ENCODE measurements at places on chromosomes 3 and 15. TPM values are rescaled to one million over a fixed set of nuclear protein-coding genes. Genes with fewer than 3 reads are reported as not detected.
A peak's percentile ranks its signal among the peaks of the same experiment; 100 is the strongest.

- no peak for DNase-seq
These were observed 10.6 kb upstream of the KIF23 start for GRCh38 chr15:69403594-69403993.

- DNase-seq: no peak
These were observed 37.9 kb upstream of the TSC22D2 start for GRCh38 chr3:150370122-150370602.

- no peak for DNase-seq
These were observed 8.6 kb upstream of the TEX9 start for GRCh38 chr15:56356616-56357015.

GRCh38 chr3:83461411-83461810 is 1497.4 kb upstream of the CADM2 start:
- DNase-seq: no peak

DNA sequence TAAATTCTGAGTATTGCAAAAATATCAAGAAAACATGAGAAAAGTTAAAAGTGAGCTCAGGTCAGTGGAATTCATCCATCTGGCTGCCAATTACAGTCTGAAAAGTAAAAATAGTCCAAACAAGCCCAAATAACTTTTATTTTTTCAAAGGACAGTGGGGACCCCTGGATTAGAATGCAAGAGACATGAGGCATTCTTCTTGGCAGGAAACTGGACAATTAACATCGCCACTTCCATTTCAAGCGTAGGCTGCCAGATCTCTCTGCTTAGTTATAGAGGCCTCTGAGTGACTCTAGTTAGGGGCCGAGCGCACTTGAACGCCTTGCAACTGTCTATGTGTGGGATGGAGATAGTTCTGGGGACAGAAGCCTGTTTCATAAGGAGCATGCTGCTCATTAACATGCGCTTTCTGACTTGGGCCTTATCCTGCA is 189.1 kb downstream of the GHSR start:
- no peak for DNase-seq

GOLGA8T gene
- not detected for total RNA-seq

TM2D3 gene
- total RNA-seq: 27.9 TPM

- DNase-seq: peak; percentile 82
These were observed 35.6 kb downstream of the SMAD3 start for GRCh38 chr15:67100801-67101581.

ZNF80 gene
- not detected for total RNA-seq

DNA sequence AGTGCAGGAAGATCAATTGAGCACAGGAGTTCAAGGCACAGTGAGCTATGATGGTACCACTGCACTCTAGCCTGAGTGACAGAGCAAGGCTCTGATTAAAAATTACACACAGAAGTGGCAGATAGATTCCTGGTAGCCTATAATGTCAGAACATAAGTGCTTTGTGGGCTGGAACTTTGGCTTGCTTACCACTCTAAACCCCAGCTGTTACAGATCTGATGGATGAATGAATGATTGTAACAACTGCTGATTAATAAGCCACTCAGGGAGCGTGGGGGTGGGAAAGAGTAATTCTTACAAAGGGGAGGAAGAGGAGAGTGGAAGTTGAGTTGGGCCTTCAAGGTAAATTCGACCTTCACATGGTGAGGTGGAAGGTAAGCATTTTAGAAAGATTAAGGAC is 40.9 kb upstream of the PTPN23 start:
- DNase-seq: no peak

GRCh38 chr3:67011414-67012131 is 13.5 kb downstream of the KBTBD8 start:
- DNase-seq: no peak

GRCh38 chr3:15539066-15539465 is 17.6 kb upstream of the COLQ start:
- no peak for DNase-seq

MEX3B gene
- 0.90 TPM for total RNA-seq

DNA sequence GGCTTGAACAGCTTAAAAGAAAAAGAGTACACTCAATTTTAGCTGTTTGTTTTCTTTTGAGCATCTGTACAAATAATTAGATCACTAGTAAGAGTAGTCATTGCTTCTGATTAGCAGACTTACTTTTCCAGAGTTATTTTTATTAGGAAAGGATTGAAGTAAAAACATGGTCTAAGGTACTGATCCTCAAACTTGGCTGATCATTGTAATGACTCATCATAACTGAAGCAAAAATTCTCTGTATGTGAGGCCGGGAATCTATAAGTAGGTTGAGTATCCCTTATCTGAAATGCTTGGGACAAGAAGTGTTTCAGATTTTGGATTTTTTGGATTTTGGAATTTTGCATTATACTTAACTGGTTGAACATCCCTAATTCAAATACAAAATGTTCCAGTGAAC is 12.4 kb downstream of the NMD3 start:
- DNase-seq: no peak

GP9 gene
- not detected for total RNA-seq

DNA sequence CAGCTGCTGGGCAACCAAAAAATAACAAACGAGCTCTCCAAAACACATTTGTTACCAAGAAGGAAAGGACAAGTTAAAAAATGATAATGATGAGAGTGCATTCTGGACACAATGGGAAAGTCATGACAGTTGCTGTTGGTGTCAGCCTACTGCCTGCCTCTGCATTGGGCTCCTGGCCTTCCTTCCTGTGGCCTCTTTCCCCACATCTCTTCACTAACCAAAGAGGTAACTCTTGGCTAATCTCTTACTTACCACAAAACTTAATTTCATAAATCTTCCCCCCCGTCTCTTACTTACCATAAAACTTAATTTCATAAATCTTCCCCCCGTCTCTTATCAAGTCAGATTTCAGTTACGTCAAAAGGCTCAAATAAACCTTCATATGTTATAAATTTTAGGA is 58.6 kb downstream of the AGTR1 start:
- DNase-seq: no peak

DNA sequence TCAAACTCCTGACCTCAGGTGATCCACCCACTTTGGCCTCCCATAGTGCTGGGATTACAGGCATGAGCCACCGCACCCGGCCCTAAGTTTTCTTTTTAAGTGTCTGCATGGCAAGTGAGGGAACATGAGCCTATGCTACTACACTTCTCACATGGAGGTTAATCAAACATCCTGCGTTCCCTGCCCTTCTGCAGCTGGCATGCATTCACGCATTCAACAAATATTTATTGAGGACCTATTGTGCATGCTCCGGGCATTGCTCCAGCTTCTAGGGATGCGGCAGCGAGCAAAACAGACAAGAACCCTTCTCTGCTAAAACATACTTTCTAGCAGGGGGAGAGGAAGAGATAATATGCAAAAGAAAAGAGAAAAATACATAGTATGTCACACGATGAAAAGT is 42.6 kb upstream of the ACKR4 start:
- DNase-seq: no peak

SLMAP gene
- 39.8 TPM for total RNA-seq

DNA sequence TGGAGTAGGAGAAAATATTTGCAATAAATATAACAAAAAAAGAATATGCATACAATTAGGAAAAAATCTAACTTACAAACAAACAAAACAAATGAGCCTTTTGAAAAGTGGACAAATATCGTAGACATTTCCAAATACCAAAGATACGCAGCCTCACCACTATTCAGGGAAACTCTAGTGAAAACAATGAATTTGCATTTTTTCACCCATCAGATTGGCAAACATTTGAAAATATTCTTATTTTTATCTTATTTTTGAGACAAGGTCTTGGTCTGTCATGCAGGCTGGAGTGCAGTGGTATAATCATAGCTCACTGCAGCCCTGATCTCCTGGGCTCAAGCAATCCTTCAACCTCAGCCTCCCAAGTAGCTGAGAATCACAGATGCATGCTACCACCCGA is 15.5 kb downstream of the AP3S2 start:
- DNase-seq: no peak

UPK1B gene
- total RNA-seq: not detected

GRCh38 chr3:94036909-94037507 is 8.6 kb upstream of the STX19 start:
- no peak for DNase-seq

DNA sequence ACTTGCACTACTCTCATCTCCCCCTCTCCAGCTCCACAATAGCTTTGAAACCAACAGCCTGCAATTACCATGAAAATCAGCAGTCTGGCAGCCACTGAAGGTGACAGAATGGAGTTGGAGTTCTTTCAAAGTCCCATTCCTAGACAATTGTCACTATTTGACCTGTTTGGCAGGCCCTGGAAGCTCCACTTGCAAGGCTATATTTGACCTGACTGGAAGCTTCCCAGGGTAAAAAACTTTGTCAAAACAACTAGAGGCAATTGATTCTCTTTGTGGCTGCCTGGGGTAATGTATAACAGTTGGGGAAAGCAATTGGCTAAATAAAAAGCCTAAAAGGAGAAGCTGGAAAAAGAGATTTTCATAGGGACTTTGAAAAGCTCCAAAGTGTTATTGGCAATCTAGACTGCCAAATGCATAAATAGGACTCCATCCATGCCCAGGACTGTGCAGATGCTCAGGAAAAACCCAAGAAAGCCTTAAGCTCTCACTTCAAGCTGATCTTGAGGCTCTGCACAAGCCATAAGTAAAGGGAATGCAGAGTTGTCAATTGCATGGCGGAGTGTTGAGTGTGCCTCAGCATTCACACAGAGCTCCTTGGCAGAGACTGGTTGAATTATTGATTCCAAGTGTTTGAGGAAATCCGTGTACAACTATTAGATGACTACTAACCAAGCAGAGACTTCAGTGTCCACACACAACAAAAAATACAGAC is 18.3 kb downstream of the GREM1 start:
- no peak for DNase-seq

EPHA6 gene
- total RNA-seq: not detected

GRCh38 chr15:75201616-75202250 is at the start of gene C15orf39:
C15orf39 (plus strand) TSS chr15:75201882; CDS start chr15:75206049, 4,167 bp downstream.
- DNase-seq: no peak

DNA sequence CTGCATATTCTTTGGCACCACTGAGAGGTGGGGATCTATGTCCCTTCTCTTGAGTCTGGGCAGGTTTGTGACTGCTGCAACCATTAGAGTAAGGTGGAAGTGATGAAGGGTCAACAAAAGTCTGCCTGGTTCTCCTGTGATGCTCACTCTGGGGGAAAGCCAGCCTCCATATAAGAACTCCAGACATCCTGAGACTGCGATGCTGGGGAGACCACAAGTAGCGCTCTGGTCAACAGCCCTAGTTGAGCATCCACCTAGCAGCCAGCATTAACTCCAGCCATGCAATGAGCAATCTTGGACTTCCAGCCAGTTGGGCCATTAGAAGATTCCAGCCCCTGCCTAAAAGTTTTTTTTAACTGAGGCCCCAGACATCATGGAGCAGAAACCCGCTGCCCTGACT is 62.8 kb downstream of the SCN11A start:
- no peak for DNase-seq

DNA sequence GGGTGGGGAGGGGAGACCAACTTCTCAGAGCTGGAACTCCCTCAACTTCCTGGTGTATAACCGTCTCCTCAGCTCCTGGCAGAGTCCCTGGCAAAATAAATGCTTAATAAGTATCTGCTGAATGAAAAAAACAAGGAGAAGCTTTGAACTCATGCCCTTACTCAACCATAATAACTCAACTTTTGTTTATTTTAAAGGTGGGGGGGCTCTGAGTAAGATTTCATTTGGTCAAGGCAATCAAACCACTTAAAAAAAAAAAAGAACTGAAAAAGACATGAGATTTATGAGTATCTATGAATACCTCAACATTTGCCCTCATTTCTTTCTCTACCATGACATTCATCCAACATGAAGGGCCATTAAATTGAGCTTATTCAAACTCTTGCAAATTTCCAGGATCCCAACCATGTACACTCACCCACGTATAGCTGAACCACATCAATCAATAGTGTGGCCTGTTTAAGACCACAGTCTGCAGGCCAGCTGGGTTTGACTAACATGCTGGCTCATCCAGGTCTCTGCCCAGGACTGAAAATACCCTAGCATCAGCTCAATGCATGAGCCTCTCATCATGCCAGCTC is 157.9 kb downstream of the FOXP1 start:
- no peak for DNase-seq

CADM2 gene
- not detected for total RNA-seq

DNA sequence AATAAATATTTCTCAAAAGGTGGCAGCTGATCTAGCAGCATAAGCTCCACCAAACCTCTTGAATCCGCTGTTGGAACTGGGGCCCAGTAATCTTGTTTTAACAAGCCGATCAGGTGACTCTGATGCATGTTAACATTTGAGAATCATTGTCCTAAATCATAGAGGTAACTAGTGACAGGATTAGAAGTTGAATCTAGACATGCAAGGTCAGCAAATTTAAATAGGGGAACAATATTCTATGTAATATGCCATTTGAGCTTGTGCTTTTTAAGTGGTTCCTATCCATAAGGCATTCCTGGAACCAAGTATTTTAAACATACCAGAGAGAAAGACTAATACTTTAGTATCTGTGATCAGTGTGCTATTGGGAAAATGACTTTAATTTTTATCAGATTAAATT is 412.8 kb downstream of the PYDC2 start:
- DNase-seq: no peak

DNA sequence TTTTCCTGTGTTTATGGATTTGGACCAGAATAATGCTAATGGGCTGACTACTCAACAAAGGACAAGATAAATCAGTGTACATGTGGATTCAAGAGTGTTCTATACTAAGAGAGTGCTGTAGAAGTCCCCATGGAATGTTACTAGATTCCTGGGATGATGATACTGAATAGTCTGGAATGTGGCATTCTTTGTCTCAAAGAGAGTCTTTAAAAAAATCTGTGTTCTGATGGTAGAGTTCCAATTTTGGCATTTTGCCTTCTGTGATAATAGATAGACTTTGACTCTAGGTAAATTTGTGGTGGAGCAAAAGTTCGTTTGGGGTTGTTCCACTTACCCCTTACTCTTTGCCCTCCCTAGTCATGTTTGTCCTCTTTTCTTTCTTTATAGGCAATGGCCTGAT is 43.7 kb downstream of the NMD3 start:
- DNase-seq: no peak

GRCh38 chr3:148911173-148911572 is 46.1 kb downstream of the CPA3 start:
- DNase-seq: no peak

DGKG gene
- 4.7 TPM for total RNA-seq

GRCh38 chr15:37079726-37080125 is 20.6 kb downstream of the MEIS2 start:
- no peak for DNase-seq

SSR3 gene
- 193 TPM for total RNA-seq

IL17RC gene
- total RNA-seq: 0.37 TPM

- no peak for DNase-seq
These were observed 257.7 kb upstream of the PROK2 start for GRCh38 chr3:72042397-72043203.

Data from GM12878 (cell line).